NCI-H2081 (cell line): ENCODE measurements at places on chromosomes 7 and 10.

DNA sequence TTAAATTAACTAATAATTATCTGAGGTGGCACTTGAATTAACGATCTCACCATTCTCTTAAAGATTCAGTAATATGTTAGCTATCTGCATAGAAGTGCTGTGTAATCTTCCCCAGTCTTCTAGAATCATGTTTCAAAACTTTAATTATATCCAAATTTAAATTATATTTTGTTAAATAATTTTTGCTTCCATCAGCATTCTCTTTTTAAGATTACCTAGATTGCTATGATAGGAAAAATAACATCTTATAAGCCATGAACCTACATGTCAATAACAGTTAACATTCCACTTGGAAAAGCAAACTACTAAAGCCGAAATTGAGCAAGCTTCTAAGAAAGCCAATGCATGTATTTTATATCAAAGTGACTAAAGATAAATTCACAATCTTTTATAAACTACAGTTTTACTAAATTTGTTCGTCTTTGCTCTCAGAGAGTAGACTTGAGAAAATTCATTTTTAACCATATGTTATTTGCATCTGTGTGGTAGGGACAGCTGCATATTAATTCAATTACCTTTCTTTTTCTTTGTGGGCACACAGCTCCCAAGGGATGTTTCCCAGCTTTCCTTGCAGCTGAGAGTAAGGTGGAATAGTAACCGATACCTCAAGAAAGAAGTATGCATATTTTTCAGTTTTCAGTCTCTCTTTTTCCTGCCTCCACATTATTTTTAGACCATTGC lies 105.4 kb upstream of the ABCB5 start:
- DNase-seq, result no peak

- DNase-seq, result no peak
These were observed 27.2 kb upstream of the ATP6V0A4 start for GRCh38 chr7:138825049-138825721.

GRCh38 chr7:35512716-35513115 lies 182.2 kb downstream of the HERPUD2 start:
- DNase-seq, result no peak

GRCh38 chr7:157488281-157488680 lies 151.5 kb downstream of the DNAJB6 start:
- DNase-seq, result no peak

- no peak for DNase-seq
These were observed 135.3 kb upstream of the FAM3C start for GRCh38 chr7:121531175-121532070.

DNA sequence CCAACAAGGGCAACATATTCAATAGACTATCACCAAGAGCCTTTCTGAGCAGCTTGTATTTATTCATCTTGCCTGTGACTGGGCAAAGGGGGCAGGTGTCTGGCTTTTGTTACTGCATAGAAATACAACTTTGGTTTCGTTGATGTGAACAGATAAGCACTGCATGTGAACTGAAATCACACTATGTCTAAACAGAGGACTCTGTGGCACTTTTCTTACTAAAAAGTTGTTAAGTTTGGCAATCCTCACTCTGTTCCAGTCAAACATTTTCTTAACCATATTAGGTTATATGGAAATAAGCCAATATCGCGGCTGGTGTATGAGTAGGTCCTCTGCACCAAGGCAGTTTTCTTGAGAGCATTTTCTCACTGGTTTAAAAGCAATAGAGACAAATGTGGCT lies 48.5 kb downstream of the CALD1 start:
- no peak for DNase-seq

DNA sequence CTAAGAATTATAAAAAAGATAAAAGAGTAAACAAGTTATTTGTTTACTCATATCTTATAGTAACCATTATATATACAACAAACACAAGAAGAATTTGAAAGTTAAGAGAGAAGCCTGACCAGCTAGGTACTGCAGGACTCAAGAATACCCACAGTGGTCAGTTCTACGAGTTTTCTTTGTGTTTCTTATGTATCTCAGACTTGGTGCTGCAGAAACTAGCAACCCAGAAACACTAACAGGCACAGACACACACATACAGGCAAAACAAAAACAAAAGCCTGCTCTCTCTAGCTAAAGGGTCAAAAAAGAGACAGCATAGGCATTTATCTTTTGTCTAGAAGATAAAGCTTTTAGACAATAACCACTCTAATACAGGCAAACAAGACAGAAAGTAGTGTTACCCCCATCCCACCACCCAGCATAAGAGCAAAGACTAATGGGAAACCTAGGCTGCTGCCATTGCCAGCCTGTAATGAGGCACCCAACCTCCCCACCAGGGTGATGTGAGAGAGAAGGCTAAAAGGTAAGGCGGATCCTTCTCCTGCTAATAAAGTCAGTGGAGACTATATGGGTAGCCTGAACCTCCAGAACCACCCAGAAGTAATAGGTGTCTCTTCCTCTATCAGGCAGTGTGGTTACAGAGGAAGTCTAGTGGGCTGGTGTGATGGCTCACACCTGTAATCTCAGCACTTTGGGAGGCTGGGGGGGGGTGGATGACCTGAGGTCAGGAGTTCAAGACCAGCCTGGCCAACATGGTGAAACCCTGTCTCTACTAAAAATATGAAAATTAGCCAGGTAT lies 113.9 kb downstream of the DNAJC1 start:
- no peak for DNase-seq

DNA sequence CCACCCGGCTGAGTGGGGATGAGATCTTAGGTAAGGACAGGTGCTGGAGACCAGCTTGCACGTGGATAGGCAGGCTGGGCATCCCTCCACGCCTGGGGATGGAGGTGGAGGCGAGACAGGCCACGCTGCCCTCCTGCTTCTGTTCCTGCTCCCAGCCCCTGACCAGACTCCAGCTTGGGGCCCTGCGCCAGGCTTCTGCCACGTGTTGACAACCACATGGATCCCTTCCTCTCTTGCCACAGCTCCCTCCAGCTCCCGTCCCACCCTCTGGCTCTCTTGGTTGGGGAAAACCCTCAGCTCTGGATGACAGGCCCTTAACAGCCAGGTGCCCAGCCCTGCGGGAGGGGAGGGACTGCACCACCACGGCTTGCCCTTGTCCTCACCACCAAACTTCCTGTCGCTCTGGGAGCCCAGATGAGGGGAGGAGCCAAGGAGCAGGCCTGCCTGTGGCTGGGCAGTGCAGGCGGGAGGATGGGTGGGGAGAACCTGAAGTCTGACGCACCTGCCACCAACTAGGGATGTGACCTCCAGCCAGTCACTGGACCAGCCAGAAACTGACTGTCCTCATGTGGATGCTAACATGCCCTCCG lies 36.0 kb downstream of the KCNH2 start:
- no peak for DNase-seq

GRCh38 chr7:117791877-117792780 lies 81.1 kb downstream of the CTTNBP2 start:
- DNase-seq, result no peak

GRCh38 chr7:20470082-20470481 lies 139.4 kb downstream of the ITGB8 start:
- no peak for DNase-seq

DNA sequence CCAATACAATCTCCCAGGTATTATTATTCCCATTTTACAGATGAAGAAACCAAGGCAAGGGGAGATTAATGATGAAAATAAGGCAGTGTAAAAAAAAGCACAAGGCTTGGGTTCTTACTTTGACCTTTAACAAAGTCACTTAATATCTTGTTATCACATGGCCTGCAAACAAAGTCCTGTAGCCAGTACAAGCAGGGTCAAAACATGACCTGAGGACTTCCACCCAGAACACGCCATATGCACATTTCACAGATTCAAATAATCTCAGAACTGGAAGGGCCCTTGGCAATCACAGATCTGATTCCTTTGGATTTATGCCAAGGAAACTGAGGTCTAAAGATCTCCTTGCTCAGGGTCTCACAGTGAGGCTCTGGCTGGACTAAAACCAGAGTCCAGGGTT lies 162.1 kb downstream of the KCNMA1 start:
- no peak for DNase-seq

GRCh38 chr10:75403939-75404814 lies 2.6 kb upstream of the ZNF503 start:
- peak; percentile 22 for DNase-seq

- no peak for DNase-seq
These were observed 285.4 kb downstream of the SNX13 start for GRCh38 chr7:17654940-17655339.

DNA sequence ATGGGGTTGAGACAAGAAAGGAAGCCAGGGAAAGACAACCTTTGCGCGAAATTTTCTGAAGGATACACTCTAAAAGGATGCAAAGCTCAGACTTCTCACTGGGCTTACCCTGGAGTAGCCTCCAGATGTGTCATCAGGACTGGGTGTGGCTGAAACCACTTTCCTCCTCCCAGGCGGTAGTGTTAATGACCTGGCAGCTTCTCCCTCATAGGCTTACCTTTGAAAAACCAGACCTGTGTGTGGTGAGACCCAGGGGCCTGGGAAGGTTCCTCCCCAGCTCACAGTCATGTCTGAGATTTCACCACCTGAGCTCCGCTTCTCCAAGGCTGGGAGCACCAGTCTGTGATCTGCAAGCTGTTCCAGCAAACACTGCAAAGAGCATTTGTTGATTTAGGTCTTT lies 93.7 kb downstream of the EPC1 start:
- DNase-seq, result no peak

- no peak for DNase-seq
These were observed 138.7 kb upstream of the SMIM30 start for GRCh38 chr7:113256883-113257531.

GRCh38 chr7:99011706-99012404 lies 132.1 kb downstream of the SMURF1 start:
- no peak for DNase-seq

GRCh38 chr7:70355198-70356020 lies 757.1 kb downstream of the AUTS2 start:
- DNase-seq, result no peak

- DNase-seq, result no peak
These were observed 38.1 kb upstream of the R3HCC1L start for GRCh38 chr10:98096316-98096715.

DNA sequence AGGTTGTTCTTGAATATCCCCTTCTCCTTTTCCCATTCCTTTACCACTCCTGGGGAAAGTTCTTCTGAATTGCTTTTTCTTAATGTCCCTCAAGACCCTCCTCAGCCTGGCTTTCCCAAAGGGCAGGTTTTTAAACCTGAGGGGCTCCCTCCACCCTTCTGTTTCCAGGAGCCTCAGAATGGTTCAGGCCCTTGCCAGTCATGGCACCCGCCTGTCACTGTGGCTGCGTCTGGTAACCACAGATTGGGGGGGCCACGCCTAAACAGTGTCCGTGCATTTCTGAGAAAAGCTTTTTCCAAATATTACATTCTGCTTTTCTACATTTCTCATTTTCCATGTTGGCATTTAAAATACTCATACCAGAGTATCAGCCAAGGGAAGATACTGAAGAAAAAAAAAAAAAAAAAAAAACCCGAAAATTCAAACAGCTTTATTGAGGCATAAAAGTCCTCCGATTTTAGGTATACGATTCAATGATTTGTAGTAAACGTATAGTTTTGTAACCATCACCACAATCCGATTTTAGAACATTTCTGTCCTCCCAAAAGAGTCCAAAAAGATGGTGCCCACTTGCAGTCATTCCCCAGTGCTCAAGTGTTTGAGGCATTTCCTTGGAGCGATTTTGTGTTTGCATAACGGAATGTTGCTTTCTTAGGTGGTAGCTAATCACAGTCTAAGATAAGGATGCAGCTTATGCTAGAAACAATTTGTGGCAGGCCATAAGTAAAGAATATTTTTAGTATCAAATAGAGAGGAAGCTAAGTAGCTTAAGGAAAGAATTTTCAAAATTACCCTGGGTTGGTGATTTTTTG lies 22.1 kb downstream of the HKDC1 start:
- no peak for DNase-seq

- no peak for DNase-seq
These were observed 16.9 kb downstream of the GFRA1 start for GRCh38 chr10:116255886-116256751.

GRCh38 chr10:24969841-24970281 lies 17.5 kb upstream of the PRTFDC1 start:
- DNase-seq, result no peak
